ENCODE measurements at places on chromosomes 11 and 22. TPM values are rescaled to one million over a fixed set of nuclear protein-coding genes. Genes with fewer than 3 reads are reported as not detected.
A peak's percentile ranks its signal among the peaks of the same experiment; 100 is the strongest.

DNA sequence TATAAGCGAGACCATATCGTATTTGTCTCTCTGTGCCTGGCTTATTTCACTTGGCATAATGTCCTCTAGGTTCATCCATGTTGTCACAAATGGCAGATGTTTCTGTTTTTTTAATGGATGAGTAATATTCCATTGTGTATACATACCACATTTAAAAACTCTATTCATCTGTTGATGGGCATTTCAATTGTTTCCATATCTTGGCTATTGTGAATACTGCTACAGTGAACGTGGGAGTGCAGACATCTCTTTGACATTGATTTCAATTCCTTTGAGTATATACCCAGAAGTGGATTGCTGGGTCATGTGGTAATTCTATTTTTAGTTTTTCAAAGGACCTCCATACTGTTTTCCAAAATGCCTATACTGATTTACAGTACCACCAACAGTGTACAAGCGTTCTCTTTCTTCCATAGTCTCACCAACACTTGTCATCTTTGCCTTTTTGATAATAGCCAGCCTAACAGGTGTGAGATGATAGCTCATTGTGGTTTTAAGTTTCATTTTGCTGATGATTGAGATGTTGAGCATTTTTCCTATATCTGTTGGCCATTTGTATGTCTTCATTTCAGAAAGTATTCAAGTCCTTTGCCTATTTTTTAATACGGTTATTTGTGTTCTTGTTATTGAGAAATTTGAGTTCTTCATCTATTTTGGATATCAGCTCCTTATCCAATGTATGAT lies 194.7 kb upstream of the E2F8 start:
- no peak overlapping the region for H3K4me3 ChIP-seq
- DNase-seq, result no peak
- no peaks in the 10 kb centered on the region for H3K4me1 ChIP-seq
- H3K27ac ChIP-seq, result no peak overlapping the region
- no peaks in the 10 kb centered on the region for H3K36me3 ChIP-seq
- H3K27me3 ChIP-seq, result no peaks in the 10 kb centered on the region

The BTBD18 gene
- total RNA-seq, result not detected

The OR8A1 gene
- not detected for total RNA-seq

The ZNF143 gene
- total RNA-seq, result 26.1 TPM

The TRIM34 gene
- 5.9 TPM for total RNA-seq

GRCh38 chr11:11521306-11522002 lies 100.4 kb downstream of the GALNT18 start:
- DNase-seq, result no peak
- H3K4me1 ChIP-seq, result peaks cover 29% of the 10 kb centered on the region
- no peaks in the 10 kb centered on the region for H3K27me3 ChIP-seq
- no peaks in the 10 kb centered on the region for H3K36me3 ChIP-seq
- no peak overlapping the region for H3K4me3 ChIP-seq
- H3K27ac ChIP-seq, result no peak overlapping the region

DNA sequence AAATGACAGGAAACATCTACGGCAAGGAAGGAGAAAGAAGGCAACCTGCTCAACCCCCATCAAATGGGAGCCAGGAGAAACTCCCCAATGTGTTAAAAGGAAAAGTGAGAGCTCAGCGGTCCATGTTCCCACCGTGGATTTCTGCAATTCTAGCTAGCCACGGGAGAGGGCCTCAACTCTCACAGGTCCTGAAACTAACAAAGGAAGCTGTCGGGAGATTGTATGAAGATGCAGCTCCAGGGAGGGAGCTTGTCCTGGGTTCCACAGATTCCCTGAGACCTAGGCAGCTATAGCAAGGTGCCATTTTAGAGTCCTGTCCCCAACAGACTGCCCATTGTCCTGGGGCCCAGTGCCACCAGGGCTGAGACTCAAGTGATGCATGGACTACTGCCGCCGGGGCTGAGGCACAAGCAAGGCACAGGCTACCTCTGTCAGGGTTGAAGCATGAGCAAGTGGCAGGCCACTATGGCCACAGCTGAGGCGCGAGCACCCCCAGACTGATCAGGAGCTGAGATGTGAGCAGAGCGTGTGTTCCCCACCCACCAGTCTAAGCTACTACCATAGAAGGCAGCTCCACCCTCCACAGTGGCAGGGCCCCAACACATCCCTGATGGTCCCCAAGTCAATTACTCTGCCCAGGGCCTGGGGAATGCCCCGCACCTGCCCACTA lies 31.3 kb downstream of the RSF1 start:
- no peak overlapping the region for H3K4me3 ChIP-seq
- H3K36me3 ChIP-seq, result no peaks in the 10 kb centered on the region
- DNase-seq, result no peak
- H3K27ac ChIP-seq, result no peak overlapping the region

DNA sequence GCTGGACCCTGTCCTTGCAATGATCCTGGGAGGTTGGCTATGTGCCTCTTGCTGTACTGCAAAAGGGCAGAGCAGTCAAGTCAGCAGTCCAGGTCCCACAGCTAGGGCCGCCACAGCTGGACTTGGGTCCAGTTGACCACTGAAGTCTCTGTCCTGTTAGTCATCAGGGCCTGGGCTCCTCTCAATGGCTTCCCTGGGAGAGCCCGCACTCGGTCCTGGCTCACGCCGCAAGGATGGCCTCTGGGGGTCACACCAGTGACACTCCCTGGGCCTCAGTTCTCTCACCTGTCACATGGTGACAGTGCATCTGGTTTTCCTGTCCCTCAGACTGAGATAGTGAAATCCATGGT lies 85.1 kb downstream of the NECTIN1 start:
- no peak overlapping the region for H3K4me3 ChIP-seq
- no peak for DNase-seq

The SYT12 gene
- total RNA-seq, result 1.1 TPM

- DNase-seq, result no peak
- no peaks in the 10 kb centered on the region for H3K36me3 ChIP-seq
- H3K4me1 ChIP-seq, result no peaks in the 10 kb centered on the region
- H3K4me3 ChIP-seq, result no peak overlapping the region
- no peaks in the 10 kb centered on the region for H3K27me3 ChIP-seq
Observed at GRCh38 chr11:74543991-74544390, 48.4 kb upstream of the POLD3 start.

- no peaks in the 10 kb centered on the region for H3K27me3 ChIP-seq
- no peak for DNase-seq
- H3K4me1 ChIP-seq, result peaks cover 3% of the 10 kb centered on the region
- no peaks in the 10 kb centered on the region for H3K36me3 ChIP-seq
- H3K4me3 ChIP-seq, result no peak overlapping the region
Observed at GRCh38 chr11:2694495-2694894, 5.3 kb downstream of the KCNQ1OT1 start.

The C1QTNF5 gene
- 14.7 TPM for total RNA-seq

DNA sequence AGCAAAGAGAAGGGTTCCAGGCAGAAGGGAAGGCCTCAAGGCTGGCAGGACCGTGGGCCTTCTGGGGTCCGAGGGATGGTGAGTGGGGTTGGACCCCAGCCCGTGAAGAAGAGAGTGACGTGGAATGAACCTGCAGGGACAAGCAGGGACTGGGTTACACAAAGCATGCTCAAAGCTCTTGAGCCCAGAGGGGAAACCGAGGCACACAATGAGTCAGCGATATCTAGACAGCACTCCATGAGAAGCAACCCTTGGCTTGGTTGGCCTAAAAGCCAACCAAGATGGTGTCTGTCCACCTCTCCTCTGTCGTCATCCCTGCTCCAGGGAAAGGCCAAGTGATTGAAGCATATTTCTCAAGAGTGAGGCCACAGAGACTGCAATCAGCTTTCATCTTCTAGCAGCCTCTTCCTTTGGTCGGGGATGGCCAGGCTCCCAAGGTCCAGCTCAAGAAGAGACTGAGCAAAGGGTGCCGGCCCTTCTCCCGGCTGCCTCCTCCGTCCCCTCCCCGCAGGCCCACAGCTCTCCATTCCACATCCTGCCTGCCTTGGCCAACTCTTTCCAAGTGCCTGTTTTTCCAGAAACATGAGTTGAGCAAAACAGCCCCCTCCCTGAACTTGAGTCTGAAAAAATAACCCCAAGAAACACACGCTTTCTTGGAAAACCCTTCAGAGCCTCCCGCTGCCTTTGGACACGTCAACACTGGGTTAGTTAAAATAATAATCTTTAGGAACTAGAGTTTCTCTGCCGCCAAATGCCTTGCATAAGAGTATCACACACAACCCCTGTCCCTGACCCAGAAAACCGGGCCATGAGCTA lies 556.6 kb downstream of the MIAT start:
- H3K4me3 ChIP-seq, result no peak overlapping the region
- H3K27ac ChIP-seq, result peak overlapping the region; percentile 7
- no peak for DNase-seq
- no peaks in the 10 kb centered on the region for H3K36me3 ChIP-seq
- H3K4me1 ChIP-seq, result peaks cover 22% of the 10 kb centered on the region

The DAGLA gene
- total RNA-seq, result 1.7 TPM

- no peaks in the 10 kb centered on the region for H3K36me3 ChIP-seq
- H3K27ac ChIP-seq, result peak within 1 kb of the TSS; percentile 87
- H3K4me3 ChIP-seq, result peak within 1 kb of the TSS; percentile 62
Observed at GRCh38 chr11:125062931-125063428, at the start of gene SLC37A2. SLC37A2 (plus strand) TSS chr11:125063305; CDS start chr11:125063368, 63 bp downstream.

The IPO7 gene
- total RNA-seq, result 118 TPM

DNA sequence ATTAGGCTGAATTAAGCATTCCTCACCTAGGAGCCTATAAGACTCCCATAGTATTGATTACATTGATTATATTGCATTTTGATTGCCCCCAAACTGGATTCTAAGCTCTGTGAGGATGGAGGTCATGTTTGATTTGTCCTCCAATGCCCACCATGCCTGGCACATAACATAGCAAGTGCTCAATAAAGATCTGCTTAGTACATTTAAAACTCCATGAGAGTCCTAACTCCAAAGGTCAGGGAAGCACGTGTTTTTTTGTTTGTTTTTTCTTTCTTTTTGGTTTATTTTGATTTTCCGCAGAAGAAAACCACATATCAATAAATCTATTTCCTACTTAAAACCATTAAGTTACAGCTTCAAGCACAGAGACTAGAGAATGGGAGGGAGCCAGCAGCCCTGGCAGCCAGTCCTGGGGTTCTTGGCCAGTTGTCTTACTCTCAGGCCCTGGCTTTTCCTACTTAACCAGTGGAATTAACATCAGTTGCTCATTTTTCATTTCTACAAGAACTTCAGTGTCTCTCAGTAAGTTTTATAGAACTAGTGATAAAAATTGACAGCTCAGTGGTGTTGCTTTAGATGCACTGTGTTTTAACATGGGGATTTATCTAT lies 429.9 kb upstream of the CCDC90B start:
- H3K36me3 ChIP-seq, result no peaks in the 10 kb centered on the region
- no peaks in the 10 kb centered on the region for H3K27me3 ChIP-seq
- no peak for DNase-seq
- H3K4me1 ChIP-seq, result no peaks in the 10 kb centered on the region
- no peak overlapping the region for H3K4me3 ChIP-seq

The ACCS gene
- total RNA-seq, result 22.1 TPM

GRCh38 chr11:76808996-76809395 lies 25.8 kb downstream of the TSKU start:
- no peak overlapping the region for H3K4me3 ChIP-seq
- no peaks in the 10 kb centered on the region for H3K36me3 ChIP-seq
- H3K4me1 ChIP-seq, result peaks cover 30% of the 10 kb centered on the region
- no peak overlapping the region for H3K27ac ChIP-seq
